Activated CD8-positive, alpha-beta memory T cell treated with anti-CD3 and anti-CD28 coated beads for 4 hours (primary cell): ENCODE measurements at places on chromosomes 2 and 18.

GRCh38 chr2:151905963-151906632 lies 77.9 kb upstream of the ARL5A start:
- no peak for DNase-seq

DNA sequence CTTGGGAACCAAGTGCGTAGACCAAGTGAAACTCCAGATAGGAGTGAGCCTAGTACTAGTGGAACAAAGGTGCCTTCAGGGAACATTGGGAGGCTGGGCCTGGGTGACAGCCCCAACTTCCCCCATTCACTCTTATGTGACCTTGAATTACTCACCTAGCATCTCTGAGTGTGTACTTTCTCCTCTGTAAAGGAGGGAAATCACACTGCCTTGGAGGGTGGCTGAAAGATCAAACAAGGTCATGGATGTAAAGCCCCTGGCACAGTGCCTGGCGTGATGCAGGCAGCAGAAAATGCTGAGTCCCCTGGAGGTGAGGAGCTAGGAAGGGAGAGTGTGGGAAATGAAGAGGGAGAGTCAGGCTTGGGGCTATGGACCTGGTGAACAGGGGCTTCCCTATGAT lies 45.9 kb downstream of the MARCO start:
- no peak for DNase-seq

DNA sequence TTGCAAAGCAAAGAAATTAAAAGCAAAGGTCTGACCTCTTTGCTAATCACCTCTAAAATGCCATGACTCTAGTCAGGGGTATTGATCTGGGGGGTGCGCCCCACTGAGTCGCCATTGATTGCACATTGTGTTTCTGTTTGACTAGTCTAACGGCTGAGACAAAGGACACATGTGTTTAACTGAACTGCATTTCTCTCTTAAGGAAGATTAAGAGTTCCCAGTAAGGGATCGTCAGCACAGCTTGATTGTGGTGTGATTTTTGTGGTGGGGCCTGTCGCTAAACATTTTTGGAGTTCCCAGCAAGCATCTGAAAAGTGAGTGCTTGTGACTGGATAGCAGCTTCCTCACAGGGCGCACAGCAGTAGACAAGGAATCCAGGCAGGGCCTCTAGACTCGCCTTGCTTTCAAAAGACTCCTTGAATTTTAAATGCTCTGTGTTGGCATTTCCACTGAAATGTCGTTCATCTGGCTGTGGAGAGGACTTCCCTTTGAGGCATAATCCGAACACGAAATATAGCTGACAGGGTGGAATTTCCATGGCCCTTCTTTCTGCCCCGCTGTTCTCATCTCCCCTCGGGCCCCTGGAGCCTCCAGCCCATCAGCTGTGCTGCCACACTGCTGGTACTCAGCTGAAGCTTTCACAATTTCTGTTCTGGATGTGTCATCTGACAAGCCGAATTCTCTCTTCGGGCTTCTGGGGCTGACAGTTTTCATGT lies 126.3 kb downstream of the FAM168B start:
- DNase-seq, result no peak

GRCh38 chr18:36406805-36407204 lies 109.3 kb downstream of the FHOD3 start:
- no peak for DNase-seq

DNA sequence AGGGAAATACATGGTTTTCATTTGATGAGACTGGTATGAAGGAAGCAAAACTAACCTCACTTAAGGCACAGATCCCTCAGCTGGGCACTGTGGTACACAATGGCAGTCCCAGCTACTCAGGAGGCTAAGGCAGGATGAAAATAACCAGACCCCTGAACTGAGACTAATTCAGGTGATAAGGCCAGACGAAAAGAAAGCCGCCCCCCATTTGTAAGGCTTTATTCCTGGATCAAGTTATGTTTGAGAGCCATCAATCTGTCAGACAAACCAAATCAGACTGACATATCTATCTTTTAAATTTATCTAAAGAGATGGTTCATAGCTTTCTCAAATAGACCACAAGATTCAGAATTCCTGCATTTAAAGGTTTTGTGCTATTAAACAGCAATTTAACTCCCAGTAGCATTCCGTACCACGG lies 4.1 kb downstream of the SRSF7 start:
- no peak for DNase-seq

- peak; percentile 46 for DNase-seq
Observed at GRCh38 chr2:71510196-71510807, 56.9 kb downstream of the DYSF start.

DNA sequence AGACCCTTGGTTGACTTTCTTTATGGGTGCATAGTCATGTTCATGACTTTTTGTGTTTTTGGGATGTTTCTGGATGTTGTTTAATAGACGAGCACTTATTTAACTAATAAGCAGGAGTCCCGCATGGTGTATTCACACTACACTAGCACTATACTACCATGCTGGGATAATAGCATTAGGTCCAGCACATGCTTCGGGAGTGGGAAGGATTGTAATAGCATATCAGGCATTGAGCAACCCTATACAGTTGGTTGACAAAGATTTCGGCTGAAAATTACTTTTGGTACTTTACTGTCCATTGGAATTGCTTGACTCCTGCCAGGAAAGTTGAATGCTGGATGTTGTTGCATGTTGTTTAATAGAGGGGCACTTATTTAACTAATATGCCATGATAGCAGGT lies 2.8 kb downstream of the SH3RF3 start:
- DNase-seq, result no peak

- DNase-seq, result no peak
Observed at GRCh38 chr2:101231937-101232730, 20.6 kb upstream of the CNOT11 start.

DNA sequence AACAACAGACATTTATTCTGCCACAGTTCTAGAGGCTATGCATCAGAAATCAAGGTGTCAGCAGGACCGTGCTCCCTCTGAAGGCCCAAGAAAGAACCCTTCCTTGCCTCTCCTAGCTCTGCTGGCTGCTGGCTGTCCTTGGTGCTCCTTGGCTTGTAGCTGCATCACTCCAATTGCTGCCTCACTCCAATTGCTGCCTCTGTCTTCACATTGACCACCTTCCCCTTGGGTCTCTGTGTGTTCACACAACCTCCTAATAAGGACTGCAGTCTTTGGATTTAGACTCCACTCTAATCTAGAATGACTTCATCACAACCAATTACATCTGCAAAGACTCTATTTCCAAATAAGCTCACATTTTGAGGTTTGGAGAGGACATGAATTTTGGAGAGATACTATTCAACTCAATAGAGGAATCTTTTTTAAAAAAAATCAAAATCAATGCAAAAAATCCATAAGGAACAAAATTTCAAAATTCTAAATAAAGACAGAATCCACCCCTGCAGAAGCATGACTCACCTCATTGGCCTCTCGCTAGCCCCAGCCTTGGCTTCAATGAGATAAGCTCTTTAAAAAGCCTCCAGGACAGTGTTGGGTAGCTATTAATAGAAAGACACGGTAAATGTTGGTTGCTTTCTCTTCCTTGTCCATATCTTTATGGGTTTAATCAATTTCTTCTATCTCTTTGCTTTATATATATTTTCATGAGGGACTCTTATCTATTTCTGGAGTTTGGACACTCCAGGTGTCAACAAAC lies 267.6 kb upstream of the MGAT5 start:
- DNase-seq, result no peak

GRCh38 chr18:8803063-8803795 lies 97.9 kb downstream of the MTCL1 start:
- DNase-seq, result no peak

GRCh38 chr2:45919160-45919650 lies 267.7 kb downstream of the PRKCE start:
- DNase-seq, result no peak

DNA sequence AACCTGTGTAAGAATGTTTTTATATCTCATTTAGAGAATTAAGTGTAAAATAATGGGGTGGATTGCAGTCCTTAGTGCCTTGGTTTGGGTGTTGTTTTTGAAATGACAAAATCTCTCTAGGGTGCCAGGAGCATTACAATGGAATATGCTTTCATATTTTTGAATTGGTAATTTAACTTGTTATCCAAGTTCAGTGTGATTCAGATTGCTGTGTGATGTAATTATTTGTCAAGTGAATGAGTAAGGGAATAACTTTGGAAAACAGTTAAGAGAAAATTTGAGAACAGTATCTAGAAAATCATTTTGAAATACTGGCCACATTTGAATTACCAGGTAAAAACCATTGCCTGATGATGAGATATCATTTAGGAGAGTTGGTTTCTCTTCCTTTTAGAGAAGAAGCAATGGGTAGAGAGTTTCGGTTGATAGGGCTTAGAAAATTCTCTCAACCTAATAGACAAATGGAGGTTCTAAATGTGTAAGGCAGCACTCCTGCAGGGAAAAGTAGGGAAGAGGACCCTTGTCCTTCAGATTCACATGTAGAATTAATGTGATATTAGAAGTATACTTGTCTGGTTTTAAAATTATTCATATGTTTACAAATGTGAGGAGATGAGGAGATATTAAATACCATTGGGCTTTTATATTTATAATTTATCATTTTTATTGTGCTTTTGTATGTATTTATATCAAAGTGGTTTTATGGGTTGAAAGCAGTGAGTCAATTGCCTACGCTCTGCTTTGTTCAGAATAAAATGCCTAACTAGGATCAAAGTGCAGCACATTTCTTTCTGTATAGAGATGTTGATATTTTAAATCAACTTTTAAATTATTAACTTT lies 124.8 kb downstream of the PHLPP1 start:
- DNase-seq, result no peak

DNA sequence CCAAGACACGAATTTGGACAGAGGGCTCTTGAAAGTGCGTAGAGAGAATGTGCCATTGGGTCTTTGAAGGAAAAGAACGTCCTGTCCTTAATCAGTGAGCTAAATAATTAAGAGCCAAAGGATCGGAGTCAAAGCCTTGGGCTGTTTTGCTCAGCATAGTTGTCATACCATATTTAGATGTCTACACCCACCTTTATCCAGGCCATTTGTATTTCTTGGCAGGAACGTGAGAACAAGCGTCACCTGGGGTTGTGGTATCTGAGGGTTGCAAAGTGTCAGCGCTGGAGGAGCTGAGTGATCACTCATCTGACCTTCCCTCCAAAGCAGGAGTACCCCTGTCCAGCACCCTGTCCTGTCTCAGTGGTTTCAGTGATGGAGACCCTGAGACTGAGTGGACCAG lies 4.5 kb downstream of the LPIN1 start:
- DNase-seq, result no peak

- no peak for DNase-seq
Observed at GRCh38 chr2:40384714-40385113, 67.2 kb downstream of the SLC8A1 start.

DNA sequence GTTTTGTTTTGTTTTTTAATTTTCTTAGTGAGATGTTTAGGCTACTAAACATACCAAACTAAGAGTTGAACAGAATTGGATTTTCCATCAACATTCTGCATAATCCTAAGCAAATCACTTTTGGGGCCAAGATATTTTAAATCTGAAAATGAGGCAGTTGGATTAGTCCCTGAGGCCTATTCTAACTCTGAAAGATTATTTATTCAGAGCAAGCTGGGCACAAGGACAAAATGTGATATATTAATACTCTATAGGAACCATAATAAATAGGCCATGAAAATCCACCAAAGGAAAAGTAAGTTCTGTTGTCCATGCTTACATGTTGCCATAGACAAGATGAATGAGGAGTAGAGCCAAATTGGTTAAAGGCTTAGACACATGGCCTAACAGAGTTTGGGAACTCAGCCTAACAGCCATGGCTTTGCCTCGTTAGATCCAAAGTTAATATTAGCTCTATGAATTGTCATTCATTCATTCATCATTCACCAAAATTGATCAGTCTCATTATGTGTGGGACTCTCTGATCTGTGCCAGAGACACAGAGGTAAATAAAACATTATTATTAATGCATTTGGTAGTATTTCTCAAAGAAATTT lies 183.5 kb downstream of the SCG2 start:
- DNase-seq, result no peak
